Activated CD4-positive, alpha-beta T cell treated with anti-CD3 and anti-CD28 coated beads for 24 hours (primary cell): ENCODE measurements at places on chromosomes 4 and X.

- no peak for DNase-seq
These were observed 88.2 kb upstream of the TNIP3 start for GRCh38 chr4:121252224-121252806.

DNA sequence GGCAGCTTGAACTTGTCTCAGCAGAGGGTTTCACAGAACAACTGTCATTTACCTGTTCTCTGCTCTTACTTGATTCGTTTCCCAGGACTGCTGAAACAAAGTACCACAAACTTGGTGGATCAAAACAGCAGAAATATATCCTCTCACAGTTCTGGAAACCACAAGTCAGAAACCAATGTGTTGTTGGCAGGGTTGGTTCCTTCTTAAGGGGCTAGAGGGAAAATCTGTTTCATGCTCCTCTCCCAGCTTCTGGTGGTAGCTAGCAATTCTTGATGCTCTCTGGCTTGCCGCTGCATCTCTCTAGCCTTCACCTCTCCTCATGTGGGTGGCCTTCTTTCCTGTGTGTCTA is 4.7 kb downstream of the TLR8 start:
- no peak for DNase-seq

GRCh38 chr4:181968371-181968770 is 274.8 kb upstream of the TENM3 start:
- no peak for DNase-seq

DNA sequence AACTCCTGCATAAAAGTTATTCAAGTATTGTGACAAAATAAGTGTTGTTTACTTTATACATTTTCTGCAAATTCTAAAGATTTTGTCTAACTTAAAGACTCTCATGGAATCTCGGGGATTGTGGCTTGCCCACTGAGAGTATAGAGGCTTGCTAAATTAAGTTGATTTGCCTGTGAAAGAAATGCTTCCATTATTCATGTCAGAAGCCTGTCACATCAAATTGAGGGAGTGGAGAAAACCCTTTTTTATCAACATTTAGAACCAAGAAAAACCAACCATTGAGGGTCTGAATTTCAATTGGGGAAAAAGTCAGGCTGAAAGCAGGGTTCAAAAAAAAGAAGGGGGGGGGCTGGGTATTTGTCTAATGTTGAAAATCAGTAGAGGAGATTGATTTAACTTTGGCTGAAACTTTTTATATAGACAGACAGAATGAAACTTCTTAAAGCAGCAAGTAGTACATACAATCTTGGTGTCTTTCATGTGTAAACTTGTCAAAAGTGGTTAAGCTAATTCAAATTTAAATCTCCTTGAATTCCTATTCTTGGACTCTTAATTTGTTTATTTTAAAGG is 144.8 kb upstream of the CXorf66 start:
- DNase-seq, result no peak

- DNase-seq, result no peak
These were observed at the start of gene CXCL11 for GRCh38 chr4:76035799-76036380. Gene CXCL11, minus strand, starts transcription at chr4:76036070. Its CDS starts 83 bp downstream, at chr4:76035987.

- no peak for DNase-seq
These were observed 57.5 kb upstream of the GC start for GRCh38 chr4:71841336-71841735.

DNA sequence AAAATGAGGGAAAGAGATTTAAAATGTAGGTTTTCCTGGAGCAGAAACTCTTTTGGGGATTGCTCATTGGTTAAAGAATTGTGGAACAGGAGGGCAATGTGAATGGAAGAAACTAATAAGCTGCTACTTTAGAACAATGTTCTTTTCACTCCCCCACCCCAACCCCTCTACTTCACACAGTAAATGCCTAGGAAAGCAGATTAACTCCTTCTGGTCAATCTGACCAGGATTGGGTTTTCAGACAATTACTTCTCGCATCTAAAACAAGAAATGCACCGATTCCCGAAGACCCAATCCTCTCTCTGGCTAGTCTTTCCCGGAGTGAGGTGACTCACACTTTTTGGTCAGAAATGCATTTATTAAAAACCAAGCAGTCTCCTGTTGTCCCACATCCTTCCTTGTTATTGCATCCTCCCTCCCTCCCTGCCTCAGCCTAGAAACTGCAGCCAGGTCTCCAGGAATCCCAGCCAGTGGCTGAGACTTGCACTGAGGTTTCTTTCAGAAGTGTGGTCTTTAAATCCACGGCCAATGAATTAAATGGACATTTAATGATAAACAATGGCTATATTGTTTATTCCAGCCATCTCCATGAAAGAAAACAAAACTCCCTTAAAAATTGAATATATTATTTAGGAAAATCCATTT is 21.4 kb downstream of the MFAP3L start:
- DNase-seq, result no peak

- DNase-seq, result peak; percentile 16
These were observed 72.9 kb upstream of the STIM2 start for GRCh38 chr4:26787461-26788340.
